ENCODE measurements at places on chromosomes 6 and 20. TPM values are rescaled to one million over a fixed set of nuclear protein-coding genes. Genes with fewer than 3 reads are reported as not detected.

GRCh38 chr6:42507901-42508300 lies 55.9 kb upstream of the UBR2 start:
- no peak for DNase-seq

- DNase-seq, result no peak
These were observed 26.4 kb upstream of the EFHC1 start for GRCh38 chr6:52393780-52394179.

- DNase-seq, result peak; percentile 85
These were observed 117.4 kb downstream of the TTLL2 start for GRCh38 chr6:167442245-167442644.

DNA sequence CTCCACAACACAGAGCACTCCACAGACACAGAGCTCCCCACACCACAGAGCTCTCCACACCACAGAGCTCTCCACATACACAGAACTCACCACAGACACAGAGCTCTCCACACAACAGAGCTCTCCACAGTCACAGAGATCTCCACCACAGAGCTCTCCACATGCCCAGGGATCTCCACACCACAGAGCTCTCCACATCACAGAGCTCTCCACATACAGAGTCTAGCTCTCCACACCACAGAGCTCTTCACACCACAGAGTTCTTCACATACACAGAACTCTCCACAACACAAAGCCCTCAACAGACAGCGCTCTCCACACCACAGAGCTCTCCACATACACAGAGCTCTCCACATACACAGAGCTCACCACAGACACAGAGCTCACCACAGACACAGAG lies 55.3 kb downstream of the ERMARD start:
- DNase-seq, result no peak

DNA sequence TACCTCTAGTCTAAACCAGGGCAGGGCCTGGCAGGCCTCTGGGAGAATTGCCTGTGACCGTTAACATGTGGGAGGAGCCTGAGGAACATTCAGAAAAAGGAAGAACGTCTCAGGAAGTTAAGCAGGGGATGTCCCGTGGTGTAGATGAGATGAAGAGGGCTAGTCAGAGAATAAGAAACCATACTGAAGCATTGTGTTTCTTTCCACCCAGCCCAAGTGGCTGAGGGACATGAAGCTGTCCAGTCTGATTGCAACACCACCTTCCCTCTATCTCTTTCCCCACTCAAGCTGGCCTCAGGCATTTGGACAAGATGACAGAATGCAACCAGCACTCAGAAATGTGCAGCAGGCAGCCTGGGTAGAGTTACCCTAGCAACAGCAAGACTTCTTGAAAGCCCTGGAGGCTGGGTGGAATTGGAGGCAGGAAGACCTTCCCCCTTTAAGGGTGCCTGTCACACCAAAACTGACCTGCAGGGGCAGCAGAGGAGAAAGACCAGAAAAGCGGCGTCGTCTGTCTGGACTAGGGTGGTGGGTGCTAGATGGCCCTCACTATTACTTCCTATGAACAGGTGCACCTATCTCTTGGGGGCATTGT lies 186.1 kb downstream of the UNC5CL start:
- no peak for DNase-seq

DNA sequence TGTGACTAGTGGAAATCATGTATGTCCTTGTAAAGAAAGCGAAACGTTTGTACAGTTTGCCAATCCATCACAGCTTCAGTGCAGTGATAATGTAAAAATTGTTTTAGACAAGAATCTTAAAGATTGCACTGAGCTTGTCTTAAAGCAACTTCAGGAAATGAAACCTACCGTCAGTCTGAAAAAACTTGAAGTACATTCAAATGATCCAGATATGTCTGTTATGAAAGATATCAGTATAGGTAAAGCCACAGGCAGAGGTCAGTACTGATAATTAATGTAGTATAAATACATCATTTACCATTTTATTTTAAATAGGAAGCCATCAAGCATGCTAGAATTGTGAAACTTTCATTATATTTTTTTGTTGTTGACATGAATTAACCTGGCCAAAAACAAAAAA lies 60.9 kb upstream of the SMIM8 start:
- no peak for DNase-seq

- DNase-seq, result no peak
These were observed 124.7 kb upstream of the SPACA1 start for GRCh38 chr6:87922947-87923330.

DNA sequence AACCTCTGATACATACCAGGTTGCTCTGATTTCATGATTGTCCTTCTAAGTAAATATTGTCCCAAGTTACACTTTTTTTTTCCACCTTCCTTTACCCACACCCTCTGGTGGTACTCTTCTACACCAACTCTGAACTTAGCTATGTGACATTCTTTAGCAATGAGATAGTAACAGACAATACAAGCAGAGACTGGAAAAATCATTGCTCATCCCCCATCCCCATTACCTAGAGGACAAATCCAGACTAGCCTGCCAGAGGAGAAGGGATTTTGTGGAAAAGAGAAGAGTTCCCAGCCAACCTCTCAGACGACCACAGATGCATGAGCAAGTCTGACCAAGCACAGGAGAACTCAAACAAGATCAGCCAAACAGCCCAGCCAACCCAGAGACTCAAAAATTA lies 32.8 kb upstream of the TFAP2B start:
- DNase-seq, result no peak

DNA sequence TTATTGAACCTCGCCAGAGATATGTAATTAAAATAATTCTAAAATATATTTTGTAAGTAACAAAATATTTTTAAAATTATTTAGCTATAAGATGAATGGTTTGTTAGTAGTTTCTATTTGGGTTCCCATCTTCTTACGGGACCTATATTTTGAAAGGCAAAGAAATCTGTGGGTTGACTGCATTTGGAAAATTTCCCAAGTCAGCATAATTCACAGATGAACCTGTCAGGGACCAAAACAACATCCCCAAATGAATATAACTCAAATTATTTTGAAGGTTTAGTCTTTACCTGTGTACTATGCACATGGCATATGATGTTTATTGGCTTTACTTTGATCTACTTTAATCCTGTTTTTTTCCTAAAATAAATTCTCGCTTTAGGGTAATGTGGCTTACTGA lies 607.4 kb upstream of the JAG1 start:
- no peak for DNase-seq

ARG1 gene
- not detected for polyA plus RNA-seq

DNAH8 gene
- not detected for polyA plus RNA-seq

KLHDC3 gene
- 379 TPM for polyA plus RNA-seq

PLN gene
- polyA plus RNA-seq, result 27.6 TPM

RBL1 gene
- polyA plus RNA-seq, result 3.9 TPM
